ENCODE measurements at places on chromosomes 1 and 21. TPM values are rescaled to one million over a fixed set of nuclear protein-coding genes. Genes with fewer than 3 reads are reported as not detected.

The TMOD4 gene
- not detected for total RNA-seq

The LEPR gene
- total RNA-seq, result 28.2 TPM

The GPR3 gene
- not detected for total RNA-seq

The UBXN10 gene
- total RNA-seq, result under 0.01 TPM

The MPZ gene
- 1,553 TPM for total RNA-seq

GRCh38 chr1:231576804-231577718 is 48.6 kb downstream of the TSNAX start:
- H3K4me1 ChIP-seq, result no peaks in the 10 kb centered on the region
- no peaks in the 10 kb centered on the region for H3K36me3 ChIP-seq
- no peak overlapping the region for H3K4me3 ChIP-seq
- DNase-seq, result no peak

DNA sequence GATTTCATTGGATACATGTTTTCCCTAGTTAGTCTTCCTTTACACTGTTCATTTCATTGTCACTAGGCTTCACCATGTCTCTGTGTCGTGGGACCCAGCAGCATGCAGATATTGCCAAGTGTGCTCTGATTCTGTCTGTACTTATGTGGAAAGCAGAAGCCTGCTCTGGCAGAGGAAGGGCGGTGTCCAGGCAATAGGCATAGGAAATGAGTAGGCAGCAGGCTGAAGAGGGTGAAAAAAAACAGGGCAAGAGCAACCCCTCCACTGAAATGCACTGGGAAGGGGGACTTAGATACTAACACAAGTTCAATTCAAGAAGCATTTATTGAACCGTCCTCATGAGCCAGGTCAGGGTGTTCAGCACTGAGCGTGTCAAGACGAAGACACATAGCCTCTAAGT is 85.2 kb upstream of the VAV3 start:
- H3K27ac ChIP-seq, result no peak overlapping the region
- H3K4me1 ChIP-seq, result peaks cover 53% of the 10 kb centered on the region
- no peaks in the 10 kb centered on the region for H3K27me3 ChIP-seq

DNA sequence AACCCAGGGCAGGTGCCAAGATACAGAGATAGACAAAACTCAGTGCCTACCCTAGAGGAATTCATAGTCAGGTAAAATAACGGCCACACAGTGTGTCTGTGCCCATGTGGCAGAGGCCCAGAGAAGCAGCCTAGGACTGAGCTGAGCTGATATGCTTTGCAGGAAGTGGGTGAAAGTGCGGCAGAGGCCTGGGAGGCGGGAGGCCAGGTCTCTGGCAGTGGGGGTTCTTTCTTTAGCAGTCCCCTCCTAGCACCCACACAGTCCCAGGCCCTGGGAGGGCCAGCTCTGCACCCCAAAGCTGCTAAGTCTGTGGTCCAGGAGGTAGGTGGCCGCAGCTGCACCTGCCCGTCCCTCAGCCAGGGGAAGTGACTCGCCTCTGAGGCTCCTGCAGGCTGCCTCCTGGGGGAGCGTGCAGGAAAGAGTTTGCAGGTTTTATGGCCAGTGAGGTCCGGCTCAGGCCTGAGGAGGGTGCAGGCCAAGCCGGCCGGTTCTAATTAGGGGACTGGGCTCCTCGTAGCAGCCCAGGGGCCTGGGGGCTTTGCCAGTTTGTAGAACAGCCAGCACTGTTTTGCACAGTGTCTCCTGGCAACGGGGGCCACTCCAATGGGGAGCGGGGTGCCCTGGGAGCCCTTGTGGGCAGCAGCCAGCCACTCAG is 107.9 kb downstream of the SPSB1 start:
- DNase-seq, result no peak
- H3K36me3 ChIP-seq, result no peaks in the 10 kb centered on the region
- no peak overlapping the region for H3K27ac ChIP-seq
- no peaks in the 10 kb centered on the region for H3K4me1 ChIP-seq

GRCh38 chr1:34781844-34782391 is 904 bp downstream of the GJB3 start:
- peak overlapping the region; percentile 46 for H3K27ac ChIP-seq
- H3K27me3 ChIP-seq, result no peaks in the 10 kb centered on the region
- H3K36me3 ChIP-seq, result no peaks in the 10 kb centered on the region

DNA sequence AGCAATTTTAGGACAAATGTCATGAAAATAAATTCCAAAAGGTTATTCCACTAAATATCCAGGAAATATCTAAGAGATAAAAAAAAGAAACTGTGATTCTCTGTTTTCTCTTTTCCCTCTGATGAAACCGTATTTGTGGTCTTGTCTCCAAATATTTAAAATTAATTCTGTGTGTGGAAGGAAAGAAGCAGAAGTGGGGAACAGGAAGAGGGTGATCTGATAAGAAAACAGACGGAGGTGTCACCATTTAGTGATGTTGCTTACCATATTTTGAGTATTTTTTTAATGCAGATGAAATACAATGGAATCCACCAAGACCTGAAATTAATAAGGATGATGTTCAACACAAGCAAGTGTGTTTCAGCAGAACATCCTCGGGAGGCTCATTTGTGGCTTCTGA is 29.6 kb downstream of the CLCA1 start:
- DNase-seq, result no peak
- no peaks in the 10 kb centered on the region for H3K36me3 ChIP-seq
- H3K27ac ChIP-seq, result no peak overlapping the region
- no peak overlapping the region for H3K4me3 ChIP-seq
- no peaks in the 10 kb centered on the region for H3K27me3 ChIP-seq
- no peaks in the 10 kb centered on the region for H3K4me1 ChIP-seq

DNA sequence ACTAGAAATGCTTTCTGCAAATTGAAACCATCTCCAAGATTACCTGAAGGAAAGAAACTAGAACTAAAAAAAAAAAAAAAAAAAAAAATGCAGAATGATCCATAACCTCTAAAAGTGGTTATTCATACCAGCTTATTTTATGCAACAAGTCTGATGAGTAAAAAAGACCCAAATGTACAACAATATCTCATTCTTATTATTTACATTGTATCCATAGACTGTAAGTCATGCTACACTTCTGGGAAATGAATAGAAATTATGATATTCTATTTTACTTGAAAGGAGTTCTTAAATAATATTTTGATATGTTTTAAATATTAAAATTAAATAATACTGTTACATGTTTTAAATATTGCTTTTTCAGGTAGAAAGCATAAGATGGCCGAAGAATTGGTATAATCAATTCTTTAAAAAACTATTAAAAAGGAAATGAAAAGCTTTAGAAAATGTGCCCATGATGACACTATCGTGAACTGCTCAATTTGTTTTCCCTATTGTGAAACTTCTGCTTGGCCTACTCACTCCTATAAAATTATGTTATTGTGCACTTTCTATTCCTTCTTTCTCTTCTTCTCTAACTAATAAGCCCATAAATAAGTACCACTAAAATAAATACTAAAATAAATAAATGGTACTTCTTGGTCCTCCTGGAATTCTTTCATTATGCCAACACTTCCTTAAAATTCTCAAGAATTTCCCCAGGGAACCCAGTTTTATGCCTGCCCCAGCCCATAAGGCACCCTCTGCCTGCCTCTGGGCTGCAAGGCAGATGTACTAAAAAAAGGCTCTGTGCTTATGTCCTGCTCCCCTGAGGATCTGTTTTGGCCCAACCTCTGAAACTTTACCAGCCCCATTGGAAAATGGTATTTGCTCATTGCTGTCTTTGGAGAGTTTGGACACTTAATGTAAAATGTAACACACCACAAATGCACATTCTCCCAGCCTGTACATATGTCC is 18.1 kb downstream of the SAMSN1 start:
- no peaks in the 10 kb centered on the region for H3K27me3 ChIP-seq
- no peak overlapping the region for H3K4me3 ChIP-seq
- H3K27ac ChIP-seq, result no peak overlapping the region
- DNase-seq, result no peak

DNA sequence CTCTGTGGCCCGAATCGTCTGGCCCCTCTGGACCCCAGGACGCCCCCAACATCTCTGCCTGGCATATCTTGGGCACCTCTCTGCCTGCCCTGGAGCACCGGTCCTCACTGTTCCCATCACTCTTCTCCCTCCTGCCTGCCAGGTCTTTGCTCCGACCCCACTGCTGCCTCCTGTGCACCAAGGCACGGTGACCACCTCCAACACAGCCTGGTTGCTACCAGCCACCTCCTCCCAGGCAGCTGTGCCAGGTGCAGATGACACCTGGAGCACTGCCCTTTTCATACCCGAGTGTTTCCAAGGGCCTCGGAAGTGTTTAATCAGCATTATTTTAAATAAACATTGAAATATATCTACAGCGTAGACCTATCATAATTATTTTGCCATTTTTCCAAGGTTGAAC is 31.3 kb downstream of the PKNOX1 start:
- no peaks in the 10 kb centered on the region for H3K4me1 ChIP-seq
- no peak overlapping the region for H3K27ac ChIP-seq
- H3K27me3 ChIP-seq, result no peaks in the 10 kb centered on the region
- DNase-seq, result no peak
- no peak overlapping the region for H3K4me3 ChIP-seq

DNA sequence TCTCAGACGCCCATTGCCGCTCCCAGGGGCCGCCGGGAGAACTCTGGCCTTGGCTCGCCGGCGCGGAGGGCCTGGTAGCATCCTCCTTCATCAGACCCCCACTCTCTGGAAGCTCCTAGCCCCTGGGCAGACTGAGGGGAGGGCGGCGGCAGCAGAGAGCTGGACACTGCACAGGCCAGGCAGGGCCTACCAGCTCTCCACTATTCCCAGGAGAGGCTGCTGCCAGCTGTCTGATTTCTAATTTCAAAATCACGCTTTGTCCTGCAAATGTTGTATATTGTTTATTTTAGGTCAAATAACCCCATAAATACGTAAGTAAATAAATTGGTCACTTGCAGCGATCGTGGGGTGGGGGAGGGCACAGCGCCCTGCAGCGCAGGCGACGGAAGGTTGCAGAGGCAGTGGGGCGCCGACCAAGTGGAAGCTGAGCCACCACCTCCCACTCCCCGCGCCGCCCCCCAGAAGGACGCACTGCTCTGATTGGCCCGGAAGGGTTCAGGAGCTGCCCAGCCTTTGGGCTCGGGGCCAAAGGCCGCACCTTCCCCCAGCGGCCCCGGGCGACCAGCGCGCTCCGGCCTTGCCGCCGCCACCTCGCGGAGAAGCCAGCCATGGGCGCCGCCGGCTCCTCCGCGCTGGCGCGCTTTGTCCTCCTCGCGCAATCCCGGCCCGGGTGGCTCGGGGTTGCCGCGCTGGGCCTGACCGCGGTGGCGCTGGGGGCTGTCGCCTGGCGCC is at the start of gene MTARC1:
MTARC1 (plus strand) TSS at position 577 of the 732 bp plus-strand sequence; CDS start at position 609, 32 bp downstream.
- peaks cover 9% of the 10 kb centered on the region for H3K4me1 ChIP-seq
- peaks cover 19% of the 10 kb centered on the region for H3K36me3 ChIP-seq
- no peak for DNase-seq

- DNase-seq, result no peak
- no peaks in the 10 kb centered on the region for H3K27me3 ChIP-seq
- H3K36me3 ChIP-seq, result no peaks in the 10 kb centered on the region
- no peaks in the 10 kb centered on the region for H3K4me1 ChIP-seq
- peak overlapping the region; percentile 49 for H3K27ac ChIP-seq
These were observed 10.8 kb upstream of the BCAR3 start for GRCh38 chr1:93692451-93692861.

DNA sequence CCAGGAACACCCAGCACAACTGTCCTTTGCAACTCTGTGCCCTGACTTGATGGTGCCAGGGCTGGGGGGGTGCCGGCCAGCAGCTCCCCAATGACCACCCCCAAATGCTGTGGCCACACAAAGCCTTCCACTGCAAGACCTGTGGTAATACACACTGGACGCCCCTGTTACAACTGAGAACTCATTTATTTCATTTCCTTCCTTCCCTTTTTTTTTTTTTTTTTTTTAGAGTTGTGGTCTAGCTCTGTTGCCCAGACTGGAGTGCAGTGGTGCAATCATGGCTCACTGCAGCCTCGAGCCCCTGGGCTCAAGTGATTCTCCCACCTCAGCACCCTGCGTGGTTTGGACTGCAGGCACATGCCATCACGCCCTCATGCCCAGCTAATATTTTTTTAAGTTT is 25.2 kb downstream of the TP73 start:
- H3K27ac ChIP-seq, result no peak overlapping the region
- no peak for DNase-seq
- no peak overlapping the region for H3K4me3 ChIP-seq

DNA sequence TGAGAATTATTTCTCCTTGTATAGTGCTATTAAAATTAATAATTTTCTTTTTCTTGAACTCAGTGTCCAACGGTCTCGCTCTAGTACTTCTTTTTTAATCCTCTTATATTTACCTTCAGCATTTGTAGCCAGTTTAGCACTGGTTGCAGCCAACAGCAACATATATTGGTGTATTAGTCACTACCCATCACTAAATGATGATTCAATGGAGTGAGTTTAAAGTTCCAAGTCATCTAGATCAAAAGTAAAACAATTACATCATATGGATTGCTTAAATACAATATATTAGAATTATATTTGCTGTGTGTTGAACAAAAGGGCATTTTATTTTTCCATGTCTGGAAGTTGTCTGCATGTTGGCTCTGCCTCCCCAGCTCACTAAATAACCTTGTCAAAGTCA is 591.8 kb downstream of the ADGRL2 start:
- H3K4me3 ChIP-seq, result no peak overlapping the region
- no peaks in the 10 kb centered on the region for H3K36me3 ChIP-seq
- no peak overlapping the region for H3K27ac ChIP-seq
- no peaks in the 10 kb centered on the region for H3K4me1 ChIP-seq

DNA sequence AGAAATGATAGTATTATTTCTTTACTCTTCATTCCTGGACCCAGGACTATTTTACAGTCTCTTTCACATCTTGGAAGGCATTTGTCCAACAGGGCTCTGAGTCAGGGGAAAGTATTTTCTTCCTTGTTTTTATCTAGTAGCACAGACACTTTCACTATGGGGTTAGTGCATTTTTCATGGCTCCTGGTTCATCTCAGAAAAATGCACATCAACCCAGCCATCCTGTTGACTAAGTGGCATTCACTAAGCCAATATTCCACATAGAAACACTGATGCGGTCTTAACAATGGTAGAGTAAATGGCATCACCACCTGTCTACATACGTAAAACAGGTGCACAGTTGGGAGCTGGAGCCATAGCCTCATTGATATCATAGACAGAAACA is 87.4 kb upstream of the C1orf21 start:
- no peaks in the 10 kb centered on the region for H3K36me3 ChIP-seq
- H3K4me3 ChIP-seq, result no peak overlapping the region
- no peak for DNase-seq
- H3K4me1 ChIP-seq, result no peaks in the 10 kb centered on the region
- H3K27ac ChIP-seq, result no peak overlapping the region

- DNase-seq, result no peak
- peak overlapping the region; percentile 65 for H3K4me3 ChIP-seq
- H3K36me3 ChIP-seq, result no peaks in the 10 kb centered on the region
- no peak overlapping the region for H3K27ac ChIP-seq
These were observed 477 bp downstream of the ICMT start for GRCh38 chr1:6235296-6235677.
